Kidney tubule cell (primary cell): ENCODE measurements at places on chromosomes 12 and 14.

- DNase-seq, result no peak
Observed at GRCh38 chr12:63937378-63938316, 93.1 kb downstream of the SRGAP1 start.

- no peak for DNase-seq
Observed at GRCh38 chr14:95471016-95471415, 45.4 kb downstream of the SYNE3 start.

DNA sequence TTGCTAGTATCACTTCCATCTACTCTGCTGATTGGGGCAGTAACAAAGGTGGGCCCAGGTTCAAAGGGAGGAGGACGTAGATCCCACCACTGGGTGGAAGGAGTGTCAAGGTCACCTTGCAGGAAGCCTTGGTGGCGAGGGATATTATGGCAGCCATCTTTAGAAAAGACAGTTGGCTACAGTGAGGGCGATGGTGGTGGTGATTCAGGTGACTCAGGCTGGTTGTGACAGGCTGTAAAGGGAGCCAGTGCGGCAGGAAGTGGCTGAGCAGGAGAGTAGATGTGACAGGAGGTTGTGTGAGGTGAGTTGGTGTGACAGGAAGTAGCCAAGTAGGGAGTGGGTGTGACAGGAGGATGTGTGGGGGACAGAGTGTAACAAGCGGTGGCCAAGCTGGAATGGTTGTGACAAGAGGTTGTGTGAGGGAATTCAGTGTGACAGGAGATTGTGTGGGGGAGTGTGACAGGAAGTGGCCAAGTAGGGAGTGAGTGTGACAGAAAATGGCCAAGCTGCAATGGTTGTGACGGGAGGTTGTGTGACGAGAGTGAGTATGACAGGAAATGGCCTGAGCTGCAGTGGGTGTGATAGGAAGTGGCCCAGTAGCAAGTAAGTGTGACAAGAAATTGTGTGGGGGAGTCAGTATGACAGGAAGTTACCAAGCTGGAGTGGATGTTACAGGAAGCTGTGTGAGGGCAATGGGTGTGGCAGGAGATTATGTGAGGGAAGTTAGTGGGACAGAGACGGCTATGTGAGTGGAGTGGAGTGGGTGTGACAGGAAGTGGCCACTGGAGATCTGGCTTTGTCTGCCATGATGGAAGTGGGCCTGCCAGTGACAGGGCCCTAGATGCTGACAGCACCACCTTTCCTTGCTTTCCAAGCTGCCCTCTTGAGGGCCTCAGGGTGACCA lies 136.5 kb upstream of the MYL2 start:
- no peak for DNase-seq

DNA sequence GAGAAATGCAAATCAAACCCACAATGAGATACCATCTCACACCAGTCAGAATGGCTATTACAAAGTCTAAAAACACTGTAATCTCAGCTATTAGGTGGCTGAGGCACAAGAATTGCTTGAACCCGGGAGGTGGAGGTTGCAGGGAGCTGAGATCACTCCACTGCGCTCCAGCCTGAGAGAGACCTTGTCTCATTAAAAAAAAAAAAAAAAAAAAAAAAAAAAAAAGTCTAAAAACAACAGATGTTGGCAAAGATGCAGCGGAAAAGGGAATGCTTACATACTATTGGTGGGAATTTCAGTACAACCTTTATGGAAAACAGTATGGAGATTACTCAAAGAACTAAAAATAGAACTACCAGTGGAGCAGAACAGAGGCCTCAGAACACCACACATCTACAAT lies 19.0 kb upstream of the ATF7 start:
- no peak for DNase-seq

GRCh38 chr12:64427988-64428387 lies 23.8 kb downstream of the XPOT start:
- no peak for DNase-seq

GRCh38 chr14:91614187-91614586 lies 104.1 kb upstream of the PPP4R3A start:
- DNase-seq, result peak; percentile 6

DNA sequence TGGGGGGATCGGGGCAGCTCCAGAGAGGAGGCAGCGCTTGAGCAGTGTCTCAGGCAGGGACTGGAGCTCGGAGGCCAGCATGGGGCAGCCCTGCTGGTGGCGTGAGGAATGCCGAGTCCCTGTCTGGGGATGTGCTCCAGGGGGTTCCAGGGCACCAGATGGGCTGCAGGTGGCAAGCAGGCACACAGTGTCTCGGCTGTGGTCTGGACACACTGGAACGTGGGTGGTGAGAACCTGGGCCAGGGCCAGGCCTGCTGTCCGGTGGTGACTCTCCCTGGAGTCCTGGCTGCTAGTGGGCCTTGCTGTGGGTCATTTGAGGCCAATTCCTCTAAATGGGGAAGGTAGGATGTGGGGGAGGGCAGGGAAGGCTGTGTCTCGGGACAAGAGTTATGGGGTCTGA lies 199.4 kb upstream of the RTL1 start:
- peak; percentile 3 for DNase-seq

GRCh38 chr12:51759175-51759574 lies 89.3 kb downstream of the FIGNL2 start:
- peak; percentile 16 for DNase-seq

DNA sequence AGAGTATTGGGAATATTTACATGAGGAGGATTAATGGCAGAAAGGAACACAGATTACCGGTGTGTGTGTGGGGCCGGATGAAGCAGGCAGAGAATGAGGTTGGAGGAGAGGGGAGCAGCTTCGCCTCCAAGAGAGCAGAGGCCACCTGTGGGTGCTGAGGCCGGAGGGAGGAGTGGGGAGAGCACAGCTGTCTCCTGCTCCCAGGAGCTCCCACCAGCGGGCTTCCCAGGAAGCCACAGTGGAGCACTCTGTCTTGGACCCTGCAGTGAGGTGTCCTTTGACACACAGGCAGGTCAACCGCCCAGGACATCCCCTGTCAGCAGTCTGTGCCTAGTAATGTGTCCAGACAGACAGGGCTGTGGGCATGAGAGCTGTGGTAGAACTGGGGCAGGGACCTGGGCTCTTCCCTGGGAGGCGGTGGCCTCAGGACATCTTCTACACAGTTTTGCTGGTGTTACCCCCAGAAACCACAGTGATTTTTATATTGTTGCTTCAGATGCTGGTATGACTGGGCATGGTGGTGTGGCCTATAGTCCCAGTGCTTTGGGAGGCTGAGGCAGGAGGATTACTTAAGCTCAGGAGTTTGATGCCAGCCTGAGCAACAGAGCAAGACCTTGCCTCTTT lies 18.5 kb upstream of the AMN start:
- DNase-seq, result no peak

- DNase-seq, result no peak
Observed at GRCh38 chr14:31806249-31806648, 245.0 kb downstream of the NUBPL start.

DNA sequence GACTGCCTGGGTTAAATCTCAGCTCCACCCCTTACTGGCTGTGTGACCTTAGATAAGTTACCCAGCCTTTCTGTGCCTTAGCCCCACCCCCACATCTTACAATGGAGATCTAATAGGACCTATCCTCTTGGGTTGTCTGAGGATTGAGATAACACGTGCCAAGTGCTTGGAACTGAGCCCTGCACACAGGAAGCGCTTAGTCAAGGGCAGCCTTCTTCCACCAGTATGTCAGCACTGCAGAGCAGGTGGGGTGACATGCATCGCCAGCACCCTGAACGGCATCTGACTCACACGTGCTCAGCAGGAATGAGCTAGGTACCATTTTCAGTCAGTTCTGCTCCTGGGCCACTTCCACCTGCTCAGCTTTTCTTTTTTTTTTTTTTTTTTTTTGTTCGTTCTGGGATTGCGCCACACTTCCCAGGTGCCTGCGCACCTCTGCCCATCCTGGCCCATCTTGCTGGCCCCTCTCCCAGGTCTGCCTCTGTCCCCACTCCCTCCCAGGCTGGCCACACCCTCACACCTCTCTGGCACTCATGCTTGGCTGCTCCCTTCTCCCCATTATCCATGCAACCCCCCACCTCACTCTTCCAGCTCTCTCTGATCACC lies 19.6 kb downstream of the LGMN start:
- peak; percentile 96 for DNase-seq

DNA sequence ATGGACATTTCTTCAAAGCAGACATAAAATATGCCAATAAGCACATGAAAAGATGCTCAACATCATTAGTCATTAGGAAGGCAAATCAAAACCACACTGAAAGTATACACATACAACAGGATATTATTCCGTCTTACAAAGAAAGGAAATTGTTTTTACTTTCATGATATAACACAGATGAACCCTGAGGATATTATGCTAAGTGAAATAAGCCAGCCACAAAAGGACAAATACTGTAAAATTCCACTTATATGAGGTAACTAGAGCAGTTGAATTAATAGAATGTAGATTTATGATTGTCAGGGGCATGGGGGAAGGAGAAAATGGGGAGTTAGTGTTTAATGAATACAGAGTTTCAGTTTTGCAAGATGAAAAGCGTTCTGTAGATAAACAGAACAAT lies 4.2 kb downstream of the ACYP1 start:
- no peak for DNase-seq

DNA sequence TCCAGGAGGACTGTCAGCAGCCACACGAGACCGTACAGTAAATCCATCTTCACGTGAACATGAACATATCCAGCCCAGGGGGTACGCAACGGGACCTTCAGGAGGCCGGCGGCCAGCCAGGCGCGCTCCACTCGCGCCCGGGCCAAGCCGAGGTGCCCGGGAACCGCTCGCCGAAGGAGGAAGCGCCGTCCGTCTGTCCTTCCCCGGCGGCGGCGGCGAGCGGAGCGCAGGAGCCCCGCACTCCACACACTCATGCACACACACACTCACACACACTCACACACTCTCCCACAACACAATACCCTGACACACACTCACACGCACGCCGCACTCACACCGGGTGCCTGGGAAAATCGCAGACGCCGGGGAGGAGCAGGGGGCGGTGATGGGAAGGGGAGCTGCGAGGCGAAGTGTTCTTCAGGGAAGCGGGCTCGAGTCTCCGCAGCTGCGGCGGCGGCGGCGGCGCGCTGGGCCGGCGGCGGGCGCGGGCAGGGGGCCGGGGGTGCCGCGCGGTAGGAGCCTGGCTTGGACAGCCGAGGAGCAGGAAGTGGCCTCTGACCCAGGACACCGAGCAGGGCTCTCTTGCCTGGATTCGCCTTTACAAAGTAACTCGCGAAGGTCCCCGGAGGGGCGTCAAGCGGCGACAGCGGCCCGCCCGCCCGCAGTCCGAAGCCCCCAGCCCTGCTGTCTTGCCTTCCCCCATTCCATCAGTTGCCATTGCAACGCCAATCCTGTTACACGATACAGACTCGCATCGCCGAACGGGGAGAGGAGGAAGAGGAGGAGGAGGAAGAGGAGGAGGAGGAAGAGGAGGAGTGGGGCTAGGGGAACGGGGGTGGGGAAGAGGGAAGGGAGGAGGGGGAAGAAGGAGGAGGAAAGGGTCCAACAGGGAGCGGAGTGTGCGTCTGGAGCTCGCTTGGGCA lies 601 bp downstream of the MDGA2 start:
- peak; percentile 7 for DNase-seq

- no peak for DNase-seq
Observed at GRCh38 chr12:10406725-10407124, 2.8 kb downstream of the KLRC4 start.

GRCh38 chr12:104701756-104702155 lies 245.0 kb downstream of the CHST11 start:
- DNase-seq, result no peak

GRCh38 chr14:103867020-103867419 lies 19.6 kb upstream of the PPP1R13B start:
- DNase-seq, result no peak

DNA sequence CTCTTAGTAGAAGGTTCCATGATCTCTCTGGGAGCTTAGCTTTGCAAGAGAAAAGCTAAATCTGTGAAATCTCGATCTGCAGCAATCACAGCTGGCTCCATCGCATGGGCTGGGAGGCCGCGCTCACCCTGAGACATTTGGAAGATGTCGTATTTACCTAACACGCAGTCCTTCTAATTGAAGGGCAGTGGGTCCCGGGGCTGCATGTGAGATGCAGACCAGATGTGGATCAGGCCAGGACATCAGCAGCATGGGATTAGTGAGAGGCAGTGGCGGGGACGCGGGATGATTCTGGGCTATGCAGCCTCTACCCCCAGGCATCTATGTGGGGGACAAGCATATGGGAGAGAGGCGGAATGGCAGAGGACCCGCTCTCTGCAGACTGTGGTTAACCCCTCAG lies 312.4 kb upstream of the RTL1 start:
- DNase-seq, result no peak

DNA sequence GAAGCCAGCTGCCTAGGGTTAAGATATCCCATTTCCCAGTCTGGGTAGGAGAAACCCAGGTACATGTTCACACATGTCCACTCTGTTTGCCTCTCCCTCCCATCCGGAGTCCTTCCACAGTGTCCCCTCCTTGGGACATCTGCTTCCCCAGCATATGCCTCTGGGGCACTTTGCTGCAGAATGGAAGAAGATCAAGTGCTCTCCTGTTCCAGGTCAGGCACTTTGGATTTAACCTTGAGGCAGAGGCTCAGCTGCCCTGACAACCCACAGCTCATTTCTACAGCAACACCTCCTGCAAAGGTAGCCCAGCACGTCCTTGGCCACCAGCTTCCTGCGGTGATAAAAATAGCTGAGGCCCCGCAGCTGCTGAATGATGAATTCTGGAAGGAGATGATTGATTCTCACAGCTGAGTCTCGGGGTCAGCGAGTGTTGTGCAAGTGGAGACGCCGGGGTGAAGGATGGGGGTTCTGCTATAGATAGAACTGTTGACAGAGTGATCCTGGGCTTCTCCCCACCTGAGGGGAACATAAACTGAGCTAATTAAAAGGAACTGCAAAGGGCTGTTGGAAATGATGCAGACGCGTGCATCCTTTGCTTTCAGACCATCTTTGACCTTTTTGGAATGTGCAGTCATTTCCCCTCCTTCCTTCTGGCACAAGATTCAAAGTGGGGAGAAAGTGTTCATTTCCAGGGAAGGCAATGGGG lies 145.0 kb downstream of the SLC38A6 start:
- DNase-seq, result no peak

- no peak for DNase-seq
Observed at GRCh38 chr14:77439861-77440260, 16.5 kb upstream of the NOXRED1 start.

DNA sequence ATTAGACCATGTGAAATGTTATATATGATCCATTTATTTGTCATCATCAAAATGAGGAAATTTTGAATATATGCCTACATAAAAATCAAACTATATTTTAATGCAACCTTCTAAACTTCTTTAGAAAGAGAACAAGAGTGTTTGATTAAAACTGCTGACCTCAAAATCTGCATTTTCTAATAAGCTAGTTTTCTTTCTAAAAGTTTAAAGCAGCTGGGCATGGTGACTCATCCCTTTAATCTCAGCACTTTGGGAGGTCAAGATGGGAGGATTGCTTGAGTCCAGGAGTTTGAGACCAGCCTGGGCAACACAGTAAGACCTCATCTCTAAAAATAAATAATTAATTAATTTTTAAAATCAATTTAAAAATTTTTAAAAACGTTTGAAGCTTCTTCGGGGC lies 36.2 kb downstream of the GNPTAB start:
- no peak for DNase-seq

DNA sequence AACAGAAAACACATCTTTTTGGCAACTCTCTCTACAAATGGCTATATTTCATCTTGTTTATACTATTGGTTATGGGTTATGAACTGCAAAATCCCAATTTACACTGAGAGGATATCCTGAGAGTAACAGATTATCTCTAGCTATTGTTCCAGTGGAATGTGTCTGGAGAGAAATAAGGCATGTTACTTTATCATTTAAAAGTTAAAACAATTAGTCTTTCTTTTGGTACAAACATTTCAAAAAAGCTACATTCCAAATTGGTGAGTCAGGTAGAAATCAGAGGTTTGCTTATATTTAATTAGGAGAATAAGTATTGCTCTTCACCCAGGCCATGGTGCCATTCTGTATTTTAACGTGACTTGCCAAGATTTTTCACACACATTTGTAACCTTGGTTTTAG lies 411.6 kb downstream of the CCER1 start:
- no peak for DNase-seq

- no peak for DNase-seq
Observed at GRCh38 chr14:30355431-30355913, 203.5 kb upstream of the G2E3 start.
